ENCODE measurements at places on chromosomes 1 and 21. TPM values are rescaled to one million over a fixed set of nuclear protein-coding genes. Genes with fewer than 3 reads are reported as not detected.
A peak's percentile ranks its signal among the peaks of the same experiment; 100 is the strongest.

CBR1 gene
- 48.6 TPM for total RNA-seq

BTBD8 gene
- total RNA-seq = 2.4 TPM

DNA sequence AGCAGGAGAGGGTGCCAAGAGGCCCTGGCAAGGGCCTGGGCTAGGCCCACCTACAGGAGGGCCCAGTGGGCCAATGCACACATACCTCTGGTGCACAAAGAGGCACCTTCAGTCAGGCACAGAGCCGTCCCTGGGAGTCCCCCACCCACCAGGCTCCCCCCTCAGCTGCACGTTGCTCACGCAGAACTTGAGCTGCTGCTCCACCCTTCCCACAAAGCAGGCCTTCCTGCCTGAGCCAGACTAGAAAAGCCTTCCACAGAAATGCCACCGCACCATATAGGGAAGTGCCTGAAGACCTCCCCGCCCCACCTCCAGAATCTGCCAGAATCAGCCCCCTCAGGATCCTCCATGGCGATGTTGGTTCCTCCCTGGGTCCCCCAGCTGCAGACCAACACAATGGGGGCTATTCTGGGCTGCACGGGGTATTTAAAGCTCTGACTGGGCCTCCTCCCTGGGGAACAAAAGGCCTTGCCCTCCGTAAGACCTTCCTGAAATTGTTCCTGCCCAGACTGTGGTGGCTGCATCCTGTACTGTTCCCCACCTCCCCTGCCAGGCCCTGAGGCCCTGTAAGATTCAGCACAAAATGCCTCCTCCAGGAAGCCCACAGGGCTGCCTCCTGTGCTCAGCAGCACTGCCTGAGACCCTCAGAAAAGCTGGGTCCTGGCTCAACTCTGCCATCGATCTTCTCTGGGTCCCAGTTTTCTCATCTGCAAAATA lies 27.2 kb downstream of the HSPG2 start:
- DNase-seq = peak; percentile 85

DNA sequence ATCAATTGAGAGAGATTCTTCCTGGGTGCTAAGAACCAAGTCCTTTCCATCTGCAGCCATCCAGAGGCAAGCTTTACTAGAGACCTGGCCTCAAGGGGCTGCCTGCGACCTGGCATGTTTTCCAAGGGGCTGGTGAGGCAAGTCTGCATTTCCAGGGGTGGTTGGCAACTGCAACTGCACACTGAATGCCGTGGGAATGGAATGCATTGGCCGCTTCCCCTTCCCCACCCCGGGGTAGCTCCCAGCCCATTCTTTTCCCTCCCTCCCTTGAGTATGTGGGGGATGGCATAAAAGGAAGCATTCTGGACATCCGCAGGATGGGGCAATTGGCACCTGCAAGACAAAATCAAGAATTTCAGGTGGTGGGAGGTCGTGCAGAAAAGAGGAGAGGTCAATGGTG lies 155.1 kb downstream of the IGSF21 start:
- no peak for DNase-seq

SERPINC1 gene
- not detected for total RNA-seq
